ENCODE measurements at places on chromosomes 4 and X.

- DNase-seq = no peak
These were observed 24.2 kb upstream of the MXRA5 start for GRCh38 chrX:3370656-3371055.

DNA sequence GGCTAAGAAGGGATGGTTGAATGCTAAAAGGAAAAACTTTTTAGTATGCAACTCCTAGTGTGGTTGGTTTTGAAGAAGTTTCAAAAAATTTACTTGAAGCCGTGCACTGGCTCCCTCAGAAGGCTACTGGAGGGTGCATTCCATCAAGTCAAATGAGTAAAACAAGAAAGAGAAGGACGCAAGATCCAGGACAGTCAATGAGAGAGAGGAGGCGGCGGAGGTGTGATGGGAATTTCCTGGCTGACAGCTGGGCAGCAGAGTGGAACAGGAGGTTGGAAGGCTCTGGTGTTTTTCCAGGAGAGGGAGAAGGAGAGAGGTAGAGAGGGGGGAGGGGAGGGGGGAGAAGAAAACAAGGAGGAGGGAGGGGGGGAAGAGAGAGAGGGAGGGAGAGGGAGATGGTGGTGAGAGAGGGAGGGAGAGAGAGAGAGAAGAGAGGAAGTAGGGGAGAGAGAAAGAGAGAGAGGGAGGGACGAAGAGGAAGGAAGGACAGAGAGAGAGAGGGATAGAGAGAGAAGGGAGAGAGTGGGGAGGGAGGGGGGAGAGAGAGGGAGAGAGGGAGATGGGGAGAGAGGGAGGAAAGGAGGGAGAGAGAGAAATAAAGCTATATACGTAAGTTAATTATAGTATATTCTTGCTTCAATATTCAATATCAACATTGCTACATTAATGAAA, 126.4 kb downstream of the SH3KBP1 start:
- DNase-seq = no peak

GRCh38 chr4:92035666-92036065, 268.1 kb upstream of the GRID2 start:
- DNase-seq = no peak

DNA sequence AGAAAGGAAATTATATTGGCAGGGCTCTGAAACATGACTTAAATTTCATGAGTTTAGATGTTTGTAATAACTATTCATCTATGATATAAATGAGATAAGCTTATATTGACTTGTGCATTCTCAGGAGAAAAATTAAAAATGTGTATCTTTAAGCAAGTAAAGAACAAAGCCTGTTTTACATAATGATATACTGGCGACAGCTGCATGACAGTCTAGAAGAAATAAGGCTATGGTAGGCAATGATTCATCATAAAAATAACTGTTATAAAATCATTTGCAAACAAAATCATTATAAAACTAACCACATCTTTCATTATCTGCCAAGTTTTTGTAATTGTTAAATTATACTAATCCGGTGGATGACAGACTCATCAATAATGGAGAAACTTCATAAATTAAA, 188.1 kb downstream of the ADAM29 start:
- DNase-seq = no peak

- DNase-seq = no peak
These were observed 79.3 kb upstream of the BCOR start for GRCh38 chrX:40177117-40177430.

GRCh38 chr4:16140879-16141249, 57.0 kb upstream of the PROM1 start:
- DNase-seq = no peak

- no peak for DNase-seq
These were observed 25.5 kb downstream of the PALLD start for GRCh38 chr4:168522356-168522755.

GRCh38 chrX:119682019-119682989, 10.7 kb downstream of the SEPTIN6 start:
- no peak for DNase-seq

DNA sequence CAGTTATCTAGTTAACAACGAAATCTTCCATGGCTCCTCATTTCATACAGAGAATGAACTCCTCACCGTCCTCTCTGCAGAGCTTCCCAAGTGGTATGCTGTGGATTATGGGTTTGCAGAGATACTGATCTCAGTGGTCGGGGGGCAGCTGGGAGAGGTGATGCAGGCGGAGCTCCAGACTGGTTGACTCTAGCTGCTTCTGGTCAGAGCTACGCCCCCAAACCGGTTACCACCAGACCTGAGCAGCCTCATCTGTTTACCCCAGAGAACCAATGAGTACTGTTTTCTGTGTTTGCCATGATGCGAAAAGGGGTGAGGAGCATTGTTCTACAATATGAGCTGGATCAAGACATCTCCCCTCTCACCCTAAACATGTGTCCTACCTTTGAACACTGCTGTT, 135.7 kb upstream of the PLAC1 start:
- no peak for DNase-seq

GRCh38 chr4:10226756-10227155, 110.2 kb upstream of the WDR1 start:
- DNase-seq = no peak

DNA sequence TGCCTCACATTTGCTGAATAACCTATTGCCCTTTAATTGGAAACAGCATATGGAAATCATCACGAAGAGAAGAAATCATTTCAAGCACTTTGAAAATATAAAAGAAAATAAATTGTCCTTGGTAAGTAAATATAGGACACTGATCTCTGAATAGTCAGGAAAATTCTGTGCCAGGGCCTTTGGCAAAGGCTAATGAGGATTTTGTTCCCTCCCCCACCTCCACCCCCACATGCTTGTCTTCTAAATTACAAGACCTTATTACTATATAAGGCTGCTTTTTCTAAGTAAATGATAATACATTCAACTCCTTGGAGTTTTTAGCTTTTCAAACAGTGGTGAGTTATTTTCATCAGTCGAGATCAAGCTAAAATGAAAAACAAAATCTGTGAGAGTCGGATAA, 15.8 kb downstream of the SYNPO2 start:
- no peak for DNase-seq

DNA sequence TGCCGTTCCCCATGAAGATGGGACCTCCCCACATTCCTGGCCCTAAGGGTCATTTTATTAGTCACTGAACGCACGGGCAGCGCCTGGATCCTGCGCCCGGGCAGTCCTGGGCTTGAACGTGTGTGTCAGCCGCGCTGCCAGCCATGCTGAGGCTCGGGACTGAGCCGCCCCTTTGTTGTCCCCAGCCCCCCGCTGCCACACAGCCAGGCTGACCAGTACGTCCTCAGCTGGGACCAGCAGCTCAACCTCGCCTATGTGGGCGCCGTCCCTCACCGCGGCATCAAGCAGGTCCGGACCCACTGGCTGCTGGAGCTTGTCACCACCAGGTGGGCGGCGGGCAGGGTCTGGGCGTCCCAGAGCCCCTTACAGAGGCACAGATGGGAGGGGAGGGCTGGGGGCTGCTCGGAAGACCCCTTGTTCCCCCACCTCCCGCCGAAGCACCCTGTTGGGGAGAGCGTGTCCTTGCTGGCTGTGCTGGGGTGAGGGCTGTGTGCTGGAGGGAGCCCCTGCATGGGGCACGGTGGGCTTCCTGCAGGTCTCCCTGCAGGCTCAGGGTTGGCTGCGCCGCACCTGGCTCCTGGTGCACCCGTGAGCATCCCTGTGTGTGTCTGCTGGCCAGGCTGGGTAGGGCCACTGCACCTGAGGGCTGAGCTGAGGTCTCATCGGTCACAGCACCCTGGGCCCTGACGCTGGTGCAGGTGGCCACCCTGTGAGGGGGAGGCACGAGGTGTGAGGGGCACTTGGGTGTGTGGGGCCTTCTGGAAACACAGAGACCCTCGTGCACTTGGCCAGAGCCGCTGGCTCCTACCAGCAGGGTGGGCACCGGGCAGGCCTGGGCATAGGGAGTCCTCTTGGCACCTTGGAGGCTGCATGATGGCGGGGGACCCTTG, 1.0 kb downstream of the IDUA start:
- no peak for DNase-seq

DNA sequence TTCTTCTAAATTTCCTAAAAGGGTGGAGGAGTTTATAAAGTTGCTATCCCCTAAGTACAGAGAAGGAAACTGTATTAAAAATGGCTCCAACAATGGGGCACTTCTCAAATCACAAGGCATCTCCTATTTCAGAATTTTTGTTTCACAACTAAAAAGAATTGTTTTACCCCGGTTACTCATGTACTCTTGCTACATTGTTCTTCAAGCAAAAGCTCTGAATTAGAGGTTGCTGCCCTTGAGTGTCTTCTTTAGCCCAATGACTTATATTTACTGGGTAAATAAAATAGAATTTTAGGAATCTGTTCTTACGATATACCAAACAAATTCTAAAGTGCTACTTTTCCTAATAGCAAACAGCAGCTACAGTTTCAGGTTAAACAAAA, 67.5 kb downstream of the PPEF2 start:
- no peak for DNase-seq

DNA sequence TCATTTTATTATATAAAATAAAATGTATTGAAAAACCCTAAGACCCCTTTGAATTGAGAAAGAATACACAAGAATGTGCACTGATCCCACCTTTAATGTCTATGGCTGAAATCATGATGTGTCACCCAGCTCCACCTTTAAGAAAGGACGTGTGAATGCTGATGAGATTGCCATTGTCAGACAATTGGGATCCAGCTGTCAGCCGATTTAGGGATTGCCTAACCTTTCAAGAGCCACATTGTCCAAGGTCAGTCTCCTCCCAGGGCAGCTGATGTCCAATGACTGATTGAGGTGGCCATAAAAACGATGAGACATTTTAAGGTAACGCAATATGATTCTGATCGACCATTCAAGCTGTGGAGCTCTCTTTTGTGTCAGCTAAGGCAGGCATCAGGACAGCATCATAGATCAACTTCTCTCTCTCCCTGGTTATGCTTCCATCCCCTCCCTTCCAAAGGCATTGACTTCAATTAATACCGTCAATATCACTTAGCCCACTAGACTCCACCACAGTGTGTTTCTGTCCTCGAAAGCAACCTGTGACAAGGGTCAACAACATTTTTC, 1676.4 kb downstream of the PCDH7 start:
- no peak for DNase-seq

GRCh38 chr4:34253239-34253638, 1991.1 kb downstream of the ARAP2 start:
- DNase-seq = no peak

GRCh38 chr4:25694466-25694865, 38.8 kb downstream of the SLC34A2 start:
- no peak for DNase-seq

- no peak for DNase-seq
These were observed 126.4 kb upstream of the SMIM10 start for GRCh38 chrX:134864431-134864830.

DNA sequence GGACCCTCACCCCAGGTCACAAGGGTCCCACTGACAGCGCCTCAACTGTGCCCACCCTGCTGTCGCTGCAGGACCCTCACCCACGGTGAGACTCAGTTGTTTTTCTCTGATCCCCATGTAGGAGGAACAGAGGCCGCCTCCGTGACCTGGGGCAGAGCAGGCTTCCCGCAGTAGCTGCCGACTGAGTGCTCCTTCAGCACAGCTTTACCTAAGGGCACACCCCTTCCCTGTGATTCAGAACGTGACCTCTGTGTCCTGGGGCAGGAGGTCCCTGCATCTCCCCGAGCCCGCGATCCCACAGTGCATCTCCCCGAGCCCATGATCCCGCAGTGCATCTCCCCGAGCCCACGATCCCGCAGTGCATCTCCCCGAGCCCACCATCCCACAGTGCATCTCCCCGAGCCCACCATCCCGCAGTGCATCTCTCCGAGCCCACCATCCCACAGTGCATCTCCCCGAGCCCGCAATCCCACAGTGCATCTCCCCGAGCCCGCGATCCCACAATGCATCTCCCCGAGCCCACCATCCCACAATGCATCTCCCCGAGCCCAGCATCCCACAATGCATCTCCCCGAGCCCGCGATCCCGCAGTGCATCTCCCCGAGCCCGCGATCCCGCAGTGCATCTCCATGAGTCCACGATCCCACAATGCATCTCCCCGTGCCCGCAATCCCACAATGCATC, 23.6 kb downstream of the PPP2R3B start:
- DNase-seq = no peak

DNA sequence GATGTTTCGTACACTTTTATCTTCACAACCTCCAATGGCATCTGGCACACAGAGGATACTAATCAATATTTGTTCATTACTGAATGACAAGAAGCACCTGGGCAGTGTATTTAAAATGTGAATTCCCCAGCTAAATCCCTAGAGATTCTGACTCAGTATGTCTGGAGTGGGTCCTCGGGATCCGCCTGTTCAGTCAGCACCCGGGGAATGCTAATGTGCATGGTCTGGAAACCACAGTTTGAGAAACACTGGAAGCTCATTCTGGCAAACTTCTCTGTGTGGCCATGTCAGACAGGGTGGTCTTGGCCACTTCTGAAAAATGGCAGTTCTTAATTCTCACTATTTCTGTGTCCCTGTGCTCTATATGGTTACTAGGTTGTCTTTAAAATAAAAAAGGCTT, 138.8 kb upstream of the VCX start:
- no peak for DNase-seq

DNA sequence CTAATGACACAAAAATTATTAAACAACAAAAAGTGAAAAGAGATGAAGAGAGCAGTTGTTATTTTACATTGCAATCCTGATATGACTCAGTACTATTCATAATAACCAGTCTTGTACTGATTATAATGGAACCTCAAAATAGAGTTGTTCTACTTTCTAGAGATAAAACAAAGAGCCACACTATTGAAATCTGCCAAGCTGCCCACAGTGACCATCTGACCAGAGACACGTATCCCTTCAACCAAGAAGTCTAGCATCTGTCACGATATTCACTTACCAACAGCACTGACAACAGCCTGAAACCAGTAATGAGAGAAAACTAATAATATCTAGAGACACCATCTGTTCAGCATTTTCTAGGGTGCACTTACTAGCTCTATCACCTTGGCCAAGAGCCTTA, 466.7 kb downstream of the NKX6-1 start:
- no peak for DNase-seq

GRCh38 chr4:6355052-6355451, 85.4 kb downstream of the WFS1 start:
- DNase-seq = no peak

- DNase-seq = peak; percentile 8
These were observed 172.5 kb upstream of the GATB start for GRCh38 chr4:151933122-151933827.

DNA sequence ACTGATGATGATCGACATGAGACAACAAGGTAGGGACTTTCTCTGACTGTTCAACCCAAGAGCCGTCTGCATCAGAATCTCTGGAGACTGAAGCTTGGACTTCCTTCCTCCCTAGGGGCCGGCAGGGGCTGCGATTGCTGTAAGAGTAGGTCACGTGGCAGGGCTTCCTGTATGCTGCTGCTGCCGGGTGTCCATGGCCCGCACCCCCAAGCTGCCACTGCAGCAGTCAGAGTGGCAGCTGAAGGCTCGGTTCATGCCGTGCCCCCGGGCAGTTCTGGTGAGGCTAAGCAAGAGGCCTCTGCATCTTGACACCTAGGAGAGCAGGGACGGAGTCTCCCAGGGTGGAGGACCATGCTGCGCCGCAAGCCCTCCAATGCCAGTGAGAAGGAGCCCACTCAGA, at the start of gene SASH3:
Gene SASH3, plus strand, starts transcription at position 203 of the 400 bp plus-strand sequence. Its CDS starts 149 bp downstream, at position 352.
- DNase-seq = peak; percentile 73

DNA sequence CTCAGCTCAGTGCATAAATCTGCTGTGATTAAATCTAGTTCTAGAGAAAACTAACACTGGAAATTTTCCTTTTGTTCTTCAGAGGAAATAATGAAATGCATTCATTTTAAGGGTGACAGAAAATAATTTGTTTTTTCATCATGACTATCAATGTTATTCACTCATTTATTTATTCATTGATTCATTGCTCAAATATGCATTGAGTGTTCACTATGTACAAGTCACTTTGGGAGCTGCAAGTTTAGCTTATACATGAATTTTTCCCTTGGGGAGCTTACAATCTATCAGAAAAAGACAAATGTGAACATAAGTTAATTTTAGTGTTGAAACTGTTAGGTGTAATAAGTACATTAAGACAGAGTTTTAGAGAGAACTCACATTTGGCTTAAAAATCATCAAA, 897.8 kb downstream of the CENPC start:
- no peak for DNase-seq
